ENCODE measurements at places on chromosomes 4 and X.

- no peak for DNase-seq
Observed at GRCh38 chr4:79362626-79363025, 36.8 kb upstream of the NAA11 start.

DNA sequence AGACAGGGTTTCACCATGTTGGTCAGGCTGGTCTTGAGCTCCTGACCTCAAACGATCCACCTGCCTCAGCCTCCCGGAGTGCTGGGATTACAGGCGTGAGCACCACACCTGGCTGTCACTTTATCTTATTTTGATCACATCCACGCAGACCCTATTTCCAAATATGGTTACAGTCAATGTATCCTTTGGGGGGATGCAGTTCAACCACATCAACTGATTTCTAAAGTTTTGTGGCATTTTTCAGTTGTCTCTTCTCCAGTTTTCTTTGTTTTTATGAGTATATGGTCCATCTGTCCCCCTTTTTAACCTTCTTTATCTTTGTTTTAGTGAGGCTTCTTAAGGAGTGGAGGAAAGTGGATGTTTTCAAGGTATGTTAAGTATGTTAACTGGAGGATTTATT is 4.1 kb upstream of the HPF1 start:
- DNase-seq: no peak

DNA sequence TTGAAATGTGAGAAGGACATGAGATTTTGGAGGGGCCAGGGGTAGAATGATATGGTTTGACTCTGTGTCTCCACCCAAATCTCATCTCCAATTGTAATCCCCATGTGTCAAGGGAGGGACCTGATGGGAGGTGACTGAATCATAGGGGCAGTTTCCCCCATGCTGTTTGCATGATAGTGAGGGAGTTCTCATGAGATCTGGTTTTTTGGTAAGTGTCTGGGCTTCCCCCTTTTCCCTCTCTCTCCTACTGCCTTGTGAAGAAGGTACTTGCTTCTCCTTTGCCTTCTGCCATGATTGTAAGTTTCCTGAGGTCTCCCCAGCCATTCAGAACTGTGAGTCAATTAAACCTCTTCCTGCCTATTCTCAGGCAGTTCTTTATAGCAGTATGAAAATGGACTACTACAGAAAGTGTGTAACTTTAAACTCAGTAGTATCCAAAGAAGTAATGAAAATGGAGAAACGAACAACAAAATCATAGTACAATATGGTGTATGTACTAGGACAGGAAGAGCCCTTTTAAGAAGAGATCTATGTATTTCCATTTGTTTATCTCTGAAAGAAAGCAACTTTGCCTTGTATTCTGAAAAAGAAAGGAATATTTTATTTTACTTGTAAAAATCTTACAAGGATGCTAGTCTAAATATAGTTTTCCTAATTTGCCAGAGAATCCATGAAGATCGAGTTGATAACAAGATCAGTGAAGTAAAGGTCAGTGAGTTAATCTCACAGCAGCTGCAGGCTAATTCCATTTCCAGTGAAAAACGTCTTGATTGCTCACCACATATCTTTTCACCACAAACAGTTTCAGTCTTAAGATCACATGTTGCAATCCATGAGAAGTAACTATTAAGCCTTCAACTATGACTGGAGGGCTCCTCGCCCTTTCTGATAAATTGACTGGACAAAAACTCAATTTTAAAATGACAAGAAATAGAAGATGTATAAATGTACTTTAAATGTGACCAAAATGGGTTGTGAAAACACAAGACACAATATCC is 20.5 kb downstream of the PKD2 start:
- peak; percentile 43 for DNase-seq

DNA sequence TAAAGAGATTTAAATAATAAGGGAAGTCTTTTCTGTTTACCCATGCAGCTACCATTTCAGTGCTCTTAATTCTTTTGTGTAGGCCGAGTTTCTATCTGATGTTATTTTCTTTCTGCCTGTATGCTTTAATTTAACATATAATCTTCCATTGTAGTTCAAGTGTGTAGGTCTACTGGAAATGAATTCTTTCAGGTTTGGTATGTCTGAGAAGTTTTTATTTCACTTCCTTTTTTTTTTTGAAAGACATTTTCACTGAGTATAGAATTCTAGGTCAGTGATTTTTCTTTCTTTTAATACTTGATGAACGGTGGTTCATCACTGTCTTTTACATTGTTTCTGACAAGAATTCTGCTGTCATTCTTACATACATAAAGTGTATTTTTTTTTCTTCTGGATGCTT is 42.1 kb downstream of the VAMP7 start:
- no peak for DNase-seq

DNA sequence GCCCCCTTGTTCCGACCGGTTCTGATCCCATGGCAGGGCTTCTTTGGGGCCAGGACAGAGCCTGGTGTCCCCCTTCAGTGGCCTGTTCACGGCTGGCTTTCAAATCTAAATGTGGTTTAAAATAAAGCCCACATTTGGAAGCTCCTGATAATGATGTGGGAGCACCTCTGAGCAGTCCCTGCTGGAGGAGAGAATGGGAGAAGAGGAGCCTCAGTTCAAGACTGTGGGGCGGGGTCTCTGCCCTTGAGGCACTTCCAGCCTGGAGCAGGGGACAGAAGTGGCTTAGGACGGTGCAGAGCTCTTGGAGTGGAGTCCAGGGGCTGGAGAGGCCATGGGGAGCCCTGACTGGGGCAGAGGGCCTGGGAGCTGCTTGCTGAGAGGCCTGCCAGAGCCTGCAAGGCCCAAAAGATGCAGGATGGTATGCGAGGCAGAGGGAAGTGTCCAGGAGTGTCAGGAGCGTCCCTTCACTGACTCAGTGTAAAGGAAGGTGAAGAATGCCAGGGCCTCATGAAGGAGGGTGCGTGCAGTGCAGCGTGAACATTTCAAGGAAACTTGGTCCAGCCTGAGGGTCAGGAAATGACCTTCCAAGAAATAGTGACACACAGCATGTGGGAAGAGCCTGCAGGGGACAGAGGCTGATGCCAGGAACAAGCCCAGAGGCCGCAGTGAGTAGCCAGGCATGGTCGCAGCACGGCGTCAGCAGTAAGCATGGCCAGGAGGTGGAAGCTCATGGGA is 21.1 kb upstream of the TADA2B start:
- no peak for DNase-seq

DNA sequence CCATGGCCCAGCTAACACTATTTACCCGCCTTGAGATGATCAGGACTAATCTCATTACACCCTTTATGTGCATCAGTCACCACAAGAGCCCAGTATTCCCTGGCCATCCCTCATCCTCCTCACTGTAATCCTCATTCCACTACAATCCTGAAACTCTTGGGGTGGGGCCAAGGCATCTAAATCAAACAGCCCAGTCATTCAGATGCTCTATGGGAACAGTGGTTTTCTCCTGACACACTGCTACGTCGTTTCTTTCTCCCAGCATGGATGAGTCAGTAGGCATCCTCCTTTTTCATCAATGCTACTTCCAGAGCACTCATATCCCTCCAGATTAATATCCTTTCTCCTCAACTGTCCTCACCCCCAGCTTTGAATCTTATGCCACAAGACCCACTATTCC is 5.6 kb downstream of the SDAD1 start:
- DNase-seq: no peak

- no peak for DNase-seq
Observed at GRCh38 chr4:147773261-147774184, 41.6 kb downstream of the ARHGAP10 start.

DNA sequence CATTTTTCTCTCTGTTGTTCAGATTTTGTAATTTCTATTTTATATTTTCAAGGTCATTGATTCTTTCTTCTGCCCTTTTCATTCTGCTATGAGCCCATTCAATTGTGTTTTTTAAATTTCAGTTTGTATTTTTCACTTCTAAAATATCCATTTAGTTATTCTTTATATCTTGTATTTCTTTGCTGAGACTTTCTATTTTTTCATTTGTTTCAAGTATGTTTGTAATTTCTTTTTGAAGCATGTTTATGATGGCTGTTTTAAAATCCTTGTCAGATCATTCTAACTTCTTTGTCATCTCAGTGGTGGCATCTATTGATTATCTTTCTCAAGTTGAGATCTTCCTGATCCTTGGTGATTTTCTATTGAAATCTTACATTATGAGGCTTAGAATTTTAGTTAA is 157.2 kb upstream of the USP9X start:
- no peak for DNase-seq

- DNase-seq: no peak
Observed at GRCh38 chr4:123676890-123677229, 280.3 kb downstream of the SPRY1 start.

DNA sequence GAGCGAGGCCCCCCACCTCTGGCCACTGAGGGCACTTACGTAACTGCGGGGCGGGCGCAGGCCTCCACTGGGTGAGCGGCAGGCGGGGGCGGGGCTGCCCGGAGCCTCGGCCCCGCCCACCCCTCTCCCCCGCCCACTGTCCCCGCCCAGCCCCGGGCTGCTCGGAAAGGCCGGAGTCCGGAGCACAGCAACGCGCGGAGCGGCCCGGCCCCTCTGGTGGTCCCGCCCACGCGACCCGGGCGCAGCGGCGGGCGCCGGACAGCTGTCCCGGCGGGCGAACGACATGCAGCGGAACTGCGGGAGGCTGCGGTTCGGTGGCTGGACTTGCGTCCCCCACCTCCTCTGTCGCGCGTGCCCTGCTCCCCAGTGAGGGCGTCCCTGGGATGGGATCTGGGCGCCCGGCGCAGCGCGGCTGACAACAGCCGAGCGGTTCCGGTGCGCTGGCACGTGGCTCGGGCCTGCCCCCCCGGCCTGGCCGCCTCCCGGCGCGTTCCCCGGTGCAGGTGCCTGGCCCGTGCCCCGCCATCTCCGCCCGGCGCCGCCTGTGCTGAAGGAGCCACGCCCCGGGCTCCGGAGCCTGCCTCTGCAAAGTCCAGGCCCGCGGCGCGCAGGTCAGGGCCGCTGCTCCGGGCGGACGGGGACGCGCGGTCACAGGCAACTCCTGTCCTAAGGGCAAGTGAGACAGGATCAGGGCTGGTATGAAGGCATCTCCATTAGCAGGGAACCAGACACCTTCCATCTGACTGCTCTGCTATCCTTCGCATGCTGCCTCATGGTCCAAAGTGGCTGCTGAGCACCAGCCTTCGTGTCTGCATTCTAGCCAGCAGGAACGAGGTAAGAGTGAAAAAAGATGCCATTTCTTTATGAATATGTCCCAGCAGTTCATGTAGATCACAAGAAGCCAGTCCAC is 21.8 kb upstream of the JAKMIP1 start:
- DNase-seq: no peak

GRCh38 chr4:164847016-164847415 is 30.0 kb upstream of the APELA start:
- no peak for DNase-seq

DNA sequence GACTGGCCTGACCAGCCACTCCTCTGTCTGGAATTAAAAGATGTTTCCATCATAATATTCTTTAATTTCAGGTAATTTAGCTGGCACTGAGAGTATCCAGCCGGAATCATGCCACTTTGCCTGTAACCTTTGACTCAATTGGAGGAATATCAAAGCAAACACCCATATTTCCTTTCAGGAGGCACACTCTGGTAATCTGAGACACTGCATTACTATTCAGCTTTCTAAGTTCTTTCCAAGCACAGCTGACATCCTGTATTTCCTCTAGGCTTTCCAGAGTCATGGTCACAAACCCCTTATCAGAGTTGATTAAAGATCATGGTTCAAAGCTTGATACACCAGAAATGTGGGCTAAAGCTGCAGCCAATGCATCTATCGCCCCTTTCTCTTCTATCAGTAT is 29.3 kb downstream of the INTS12 start:
- no peak for DNase-seq

GRCh38 chrX:44235534-44235933 is 107.9 kb downstream of the EFHC2 start:
- DNase-seq: no peak

DNA sequence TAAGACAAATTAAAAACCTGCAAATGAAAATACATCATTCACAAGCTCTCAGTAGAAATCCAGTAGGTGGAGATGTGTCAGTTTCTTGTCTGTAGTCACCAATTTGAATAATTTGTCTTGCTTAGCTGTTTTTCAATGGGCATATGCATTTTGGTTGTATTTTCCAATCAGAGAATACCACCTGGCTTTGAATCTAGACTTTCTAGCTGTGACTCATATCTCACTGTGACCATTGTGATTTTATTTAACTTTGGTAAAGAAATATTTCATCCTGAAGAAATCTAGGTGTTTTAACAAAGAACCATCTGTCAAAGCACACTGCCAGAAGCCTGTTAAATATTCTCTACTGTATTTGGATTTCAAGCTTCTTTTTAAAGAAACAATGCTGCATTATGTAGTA is 1650.6 kb upstream of the IGFBP7 start:
- DNase-seq: no peak

GRCh38 chrX:71365356-71365874 is 742 bp upstream of the TAF1 start:
- DNase-seq: no peak

DNA sequence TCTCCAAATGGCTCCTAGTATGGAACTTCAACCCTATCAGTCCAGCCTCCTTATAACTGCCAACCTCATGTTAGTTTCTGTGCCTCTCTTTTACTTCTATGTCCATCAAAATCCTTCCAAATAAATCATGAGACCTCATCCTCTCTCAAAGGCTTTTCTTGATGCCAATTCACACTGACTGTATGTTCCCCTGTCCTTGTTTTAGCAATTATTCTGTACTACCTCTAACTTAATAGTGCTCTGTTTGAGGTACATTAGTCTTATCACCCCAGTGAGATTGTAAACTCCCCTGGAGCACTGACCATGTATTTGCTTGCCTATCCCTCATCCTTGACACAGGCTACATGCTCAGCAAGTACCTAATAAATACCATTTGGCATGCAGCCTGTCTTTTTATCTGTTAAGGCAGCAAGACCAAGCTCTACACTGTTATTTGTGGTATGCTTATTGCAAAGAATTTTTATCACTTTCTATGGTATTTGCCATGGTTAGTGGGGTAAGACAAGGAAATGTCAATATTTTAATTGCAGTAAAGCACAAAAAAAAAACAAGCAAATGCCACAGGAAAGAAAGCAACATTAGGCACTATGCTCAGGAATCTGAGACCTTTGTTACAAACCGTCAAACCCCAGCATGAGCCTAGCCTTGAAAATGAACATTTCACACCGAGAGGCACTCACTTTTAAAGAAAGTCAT is 119.2 kb downstream of the SMARCA1 start:
- no peak for DNase-seq

DNA sequence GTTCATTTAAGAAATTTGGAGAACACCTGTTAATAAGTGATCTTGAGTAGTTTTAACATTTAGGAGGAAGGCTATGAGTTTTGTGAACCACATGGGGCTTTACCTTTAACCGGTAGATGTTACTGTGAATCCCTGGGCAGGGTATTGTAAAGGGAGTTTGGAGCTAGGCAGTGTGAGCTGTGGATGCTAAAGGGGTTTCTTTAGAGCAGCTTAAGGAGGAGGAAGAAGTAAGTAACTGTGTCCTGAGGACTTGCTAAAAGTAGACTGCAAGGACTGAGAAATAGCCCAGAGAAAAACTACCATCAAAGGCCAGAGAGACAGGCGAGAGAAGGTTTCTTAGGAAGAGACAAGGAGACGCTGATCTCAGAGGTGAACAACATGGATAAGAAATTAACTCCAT is 5.6 kb downstream of the RHOH start:
- DNase-seq: no peak
